ENCODE measurements at places on chromosomes 7 and 10. TPM values are rescaled to one million over a fixed set of nuclear protein-coding genes. Genes with fewer than 3 reads are reported as not detected.

GRCh38 chr10:7491949-7492659 is 81.3 kb upstream of the SFMBT2 start:
- no peak for DNase-seq

DNA sequence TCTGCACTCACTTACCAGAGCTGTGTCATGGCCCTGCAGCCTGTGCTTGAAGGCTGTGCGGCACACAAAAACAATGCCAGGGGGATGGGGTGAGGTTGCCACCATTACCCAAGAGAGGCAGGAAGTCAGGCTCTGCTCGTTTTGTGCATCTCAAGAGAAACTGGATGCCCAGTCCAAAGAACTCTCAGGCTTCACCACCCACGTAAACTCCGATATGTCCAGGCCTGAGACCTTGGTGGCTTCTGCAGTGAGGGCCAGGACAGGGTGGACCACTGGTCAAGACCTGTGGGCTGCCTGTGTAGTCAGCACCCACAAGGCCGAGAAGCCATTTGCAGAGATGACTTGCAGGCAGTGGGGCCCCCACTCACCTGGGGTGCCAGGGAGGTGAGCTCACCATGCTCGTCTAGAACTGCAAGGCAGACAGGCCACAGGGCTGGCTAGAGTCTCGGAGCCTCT is 54.7 kb upstream of the EBF3 start:
- no peak for DNase-seq

- DNase-seq, result no peak
Measured at GRCh38 chr10:77490534-77491314, 146.9 kb downstream of the KCNMA1 start.

- DNase-seq, result no peak
Measured at GRCh38 chr7:50711271-50712175, 71.2 kb downstream of the GRB10 start.

DNA sequence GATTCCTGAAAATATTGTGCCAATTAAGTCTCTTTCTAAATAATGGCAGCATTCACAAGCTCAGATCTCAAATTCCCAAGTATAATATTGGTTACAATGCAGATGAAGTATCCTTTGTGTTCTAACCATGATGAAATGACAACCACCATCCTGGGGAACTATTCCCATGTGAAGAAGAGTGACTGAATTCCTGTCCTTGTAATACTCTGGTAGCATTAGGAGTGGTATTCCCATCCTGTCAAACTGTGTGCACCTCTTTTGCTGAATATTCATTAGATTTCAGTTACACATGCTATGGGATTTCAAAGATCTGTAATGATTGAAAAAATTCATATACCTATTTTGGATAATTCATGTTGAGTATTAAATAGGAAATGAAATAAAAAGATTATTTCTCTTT is 86.1 kb upstream of the SMIM30 start:
- DNase-seq, result no peak

DNA sequence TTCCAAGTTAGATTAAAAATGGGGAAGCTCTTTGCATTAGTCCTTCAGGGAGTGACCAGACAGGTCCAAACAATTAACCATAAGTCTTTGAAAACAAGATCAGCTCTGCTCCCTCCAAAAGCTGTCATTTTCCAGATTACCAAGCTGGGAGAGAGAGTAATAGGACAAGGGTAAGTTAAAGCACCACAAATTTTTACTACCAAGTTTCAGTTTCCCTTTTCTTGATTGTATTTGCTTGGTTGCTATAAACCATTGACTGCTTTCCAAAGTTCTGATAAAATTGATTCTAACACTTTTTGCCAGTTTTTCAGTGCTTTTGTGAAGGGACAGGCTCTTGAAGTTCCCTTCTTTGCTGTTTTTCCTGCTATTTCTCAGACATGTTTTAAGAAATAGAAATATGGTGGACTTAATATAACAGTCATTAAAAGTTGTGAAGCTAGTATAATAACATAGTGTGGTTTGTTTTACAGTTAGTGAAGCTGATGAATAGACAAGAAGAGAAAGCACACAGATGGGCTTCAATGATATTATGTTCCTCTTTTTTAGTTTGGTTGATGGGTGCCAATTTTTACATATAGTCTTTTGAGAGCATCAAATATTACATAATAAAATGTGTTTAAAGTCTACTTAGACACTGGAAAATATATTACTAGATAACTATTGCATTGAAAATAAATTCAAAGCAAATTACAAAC is 40.0 kb upstream of the ZNF365 start:
- DNase-seq, result no peak

DNA sequence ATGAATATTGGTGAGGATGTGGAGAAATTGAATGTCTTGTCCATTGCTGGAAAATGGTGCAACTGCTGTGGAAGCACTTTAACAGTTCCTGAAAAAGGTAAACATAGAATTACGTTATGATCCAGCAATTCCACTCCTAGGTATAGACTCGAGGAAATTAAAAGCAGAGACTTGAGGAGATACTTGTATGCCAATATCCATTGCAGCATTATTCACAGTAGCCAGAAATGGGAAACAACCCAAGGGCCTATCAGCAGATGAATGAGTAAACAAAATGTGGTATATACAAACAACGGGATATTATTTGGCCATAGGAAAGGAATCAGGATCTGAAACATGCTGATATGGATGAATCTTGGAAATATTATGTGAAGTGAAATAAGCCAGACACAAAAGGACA is 32.5 kb upstream of the MTURN start:
- DNase-seq, result no peak

DNA sequence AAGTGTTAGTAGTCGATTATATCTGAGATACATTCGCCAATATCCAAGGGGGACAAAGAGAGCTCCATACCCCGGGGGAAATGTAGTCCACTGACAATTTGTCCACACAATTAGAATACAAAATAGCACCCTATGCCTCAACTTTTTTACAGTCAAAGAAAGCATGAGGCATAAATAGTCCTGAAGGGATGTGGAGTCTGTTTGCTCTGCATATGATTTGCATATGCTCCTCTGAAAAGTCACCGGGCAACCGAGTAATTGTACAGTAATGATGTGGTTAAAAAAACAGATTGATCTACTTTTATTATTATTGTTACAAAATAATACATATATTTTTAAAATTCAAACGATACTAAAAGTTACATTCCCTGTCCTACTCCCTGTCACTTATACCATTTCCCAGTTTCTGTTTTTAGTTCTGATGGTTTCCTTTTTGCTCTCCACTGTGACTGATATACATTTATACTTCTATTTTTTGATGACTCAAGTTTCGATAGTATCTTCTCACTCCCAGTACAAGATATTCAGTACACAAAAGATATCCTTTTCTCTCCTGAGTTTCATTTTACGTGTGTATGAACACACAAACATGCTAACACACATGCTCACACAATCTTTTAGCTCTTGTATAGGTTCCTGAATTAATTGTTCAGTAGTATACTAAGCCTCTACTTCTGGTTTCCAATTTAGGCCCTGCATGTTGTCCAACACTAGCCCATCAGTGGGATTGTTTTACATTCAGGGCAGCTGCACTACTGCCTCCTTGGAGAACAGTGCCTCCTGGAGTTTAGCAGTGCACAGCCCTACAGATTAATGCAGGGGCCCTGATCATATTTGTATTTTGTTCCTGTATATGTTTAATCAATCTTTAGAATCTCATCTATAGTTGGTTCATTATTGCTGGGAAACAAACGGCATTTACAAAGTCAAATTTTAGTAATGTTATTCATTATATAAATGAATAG is 130.9 kb downstream of the TES start:
- no peak for DNase-seq

- DNase-seq, result no peak
Measured at GRCh38 chr10:133405272-133405671, 11.3 kb downstream of the MTG1 start.

DNA sequence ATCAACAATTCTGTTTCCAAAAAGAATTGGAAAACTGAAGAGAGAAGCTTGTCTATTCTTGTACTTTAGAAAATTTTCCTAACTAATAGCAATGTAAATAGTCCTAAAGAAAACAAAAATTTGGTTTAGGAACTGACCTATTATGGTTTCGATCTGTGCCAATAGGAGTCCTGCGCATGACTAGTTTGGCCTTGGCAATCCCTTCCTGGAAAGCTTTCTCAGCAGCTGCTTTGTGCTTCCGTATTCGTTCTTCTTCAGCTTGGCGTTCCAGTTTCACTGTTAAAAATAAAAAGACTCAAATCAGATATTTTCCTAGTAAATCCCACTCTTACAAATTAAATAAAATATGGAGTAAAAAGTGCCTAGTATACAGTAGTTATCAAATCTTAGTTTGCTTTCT is 36.6 kb downstream of the FZD9 start:
- no peak for DNase-seq

DNA sequence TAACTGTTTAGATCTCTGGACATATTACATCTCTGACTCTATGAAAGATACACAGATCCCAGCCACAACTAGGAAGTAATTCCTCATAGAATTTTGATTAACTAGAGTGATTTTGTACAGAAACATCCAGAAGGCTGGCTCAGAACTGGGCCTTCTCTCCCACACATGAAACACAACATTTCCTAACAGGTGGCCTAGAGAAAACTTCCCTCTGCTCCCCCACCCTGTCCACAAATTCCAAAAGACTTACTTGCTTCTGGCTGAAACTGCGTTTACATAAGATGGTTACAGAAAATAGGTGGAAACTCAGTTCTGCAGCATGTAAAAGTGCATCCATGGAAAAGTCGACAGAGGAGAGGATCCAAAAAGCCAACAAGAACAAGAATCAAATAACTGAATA is 132.9 kb downstream of the FZD1 start:
- no peak for DNase-seq

GRCh38 chr7:44276571-44277221 is 48.7 kb downstream of the CAMK2B start:
- peak; percentile 0 for DNase-seq

GRCh38 chr7:101185258-101185839 is 5.3 kb upstream of the NAT16 start:
- no peak for DNase-seq

DNA sequence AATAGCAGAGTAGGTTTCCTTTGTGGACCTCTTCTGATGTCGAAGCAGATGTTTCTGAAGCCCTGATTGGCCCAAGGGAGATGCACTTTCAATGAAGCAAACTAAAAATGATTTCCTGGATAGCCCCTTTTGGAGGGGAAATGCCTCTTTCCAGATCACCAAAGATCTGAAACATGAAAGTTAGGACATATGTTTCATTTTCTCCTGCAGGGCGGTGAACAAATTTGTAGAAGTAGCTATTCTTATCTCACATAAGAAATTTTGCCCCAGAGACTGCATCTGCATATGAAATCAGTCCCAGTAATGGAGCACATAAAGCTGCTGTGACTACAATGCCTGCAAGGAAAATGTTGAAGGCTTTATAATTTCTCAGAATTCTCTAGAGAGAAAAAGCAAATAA is 56.0 kb downstream of the THSD7A start:
- no peak for DNase-seq

DNA sequence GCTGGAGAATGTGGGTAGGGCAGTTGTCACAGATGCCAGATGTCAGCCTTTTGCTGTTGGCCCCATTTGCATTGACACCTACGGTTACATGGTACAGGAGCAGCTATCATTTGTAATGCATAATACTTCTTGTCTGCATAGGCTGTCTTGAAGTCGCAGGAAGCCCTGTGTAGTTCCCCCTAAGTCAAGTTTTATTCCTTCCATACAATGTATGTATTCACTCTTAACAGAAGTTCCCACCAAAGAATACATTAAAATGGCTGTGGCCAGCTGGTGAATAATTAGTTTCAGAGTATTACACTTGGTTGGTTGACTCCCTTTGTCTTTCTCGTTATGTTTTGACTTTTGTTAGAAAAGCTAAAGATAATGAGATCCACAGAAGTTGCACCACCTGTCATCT is 1169.0 kb downstream of the REEP3 start:
- no peak for DNase-seq

DNA sequence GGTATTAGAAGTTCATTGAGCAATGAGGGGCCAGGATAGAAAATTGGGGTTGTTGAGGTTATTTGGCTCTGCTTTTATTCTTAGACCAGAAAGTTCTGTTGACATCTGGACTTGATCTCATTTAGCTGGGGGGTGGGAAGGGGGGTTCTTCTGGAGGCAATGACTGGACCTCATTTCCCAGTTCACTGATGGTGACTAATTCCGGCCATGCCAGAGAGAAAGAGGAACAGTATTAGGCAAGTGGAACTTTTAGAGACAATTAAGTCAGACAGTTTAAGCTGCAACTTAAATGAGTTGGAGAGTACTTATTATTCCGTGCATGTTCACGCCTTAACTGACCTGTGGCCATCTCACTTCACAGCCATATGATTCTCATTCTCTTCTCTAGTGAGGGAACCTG is 512.5 kb downstream of the REEP3 start:
- DNase-seq, result no peak

DNA sequence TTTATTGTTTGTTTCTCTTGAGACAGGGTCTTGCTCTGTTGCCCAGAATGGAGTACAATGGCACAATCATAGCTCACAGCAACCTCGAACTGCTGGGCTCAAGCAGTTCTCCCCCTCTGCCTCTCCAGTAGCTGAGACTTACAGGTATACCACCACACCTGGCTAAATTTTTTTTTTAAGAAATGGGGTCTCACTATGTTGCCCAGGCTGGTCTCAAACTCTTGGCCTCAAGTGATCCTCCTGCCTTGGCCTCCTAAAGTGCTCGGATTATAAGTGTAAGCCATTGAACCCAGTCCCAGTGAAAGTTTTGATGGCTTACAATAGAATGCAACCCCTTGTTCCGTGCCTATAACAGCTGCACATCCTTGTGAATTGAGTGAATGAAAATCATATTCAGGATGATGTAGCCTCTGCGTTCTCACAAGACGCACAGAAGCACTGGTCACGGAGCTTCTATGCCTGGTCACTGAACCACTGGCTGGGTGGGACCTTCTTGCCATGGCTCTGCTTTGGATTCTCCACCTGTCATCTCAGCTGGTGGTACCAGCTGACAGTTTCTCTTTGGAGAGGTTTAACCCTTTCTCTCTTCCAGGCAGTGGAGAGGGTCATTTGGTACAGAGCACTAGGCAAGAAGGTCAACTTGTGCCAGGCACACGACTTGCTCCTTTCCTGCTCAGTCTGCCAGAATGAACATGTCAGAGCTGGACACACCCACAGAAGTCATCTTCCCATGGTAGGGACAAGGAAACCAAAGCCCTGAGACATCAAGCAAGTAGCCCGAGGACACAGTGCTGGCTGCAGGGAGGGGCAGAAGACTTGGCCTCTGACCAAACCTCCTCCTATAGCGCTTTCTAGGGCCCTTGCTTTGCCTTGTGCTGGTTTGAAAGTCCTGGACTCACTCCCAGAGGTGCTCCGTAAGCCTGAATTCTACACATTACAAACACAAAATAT is 89.6 kb downstream of the ATXN7L1 start:
- DNase-seq, result no peak

- no peak for DNase-seq
Measured at GRCh38 chr7:1736830-1737229, 66.8 kb downstream of the ELFN1 start.

The ITPRID1 gene
- total RNA-seq, result not detected

The HECW1 gene
- total RNA-seq, result not detected

The SPDYE2B gene
- not detected for total RNA-seq

The DENND2A gene
- total RNA-seq, result not detected

The PGAM2 gene
- total RNA-seq, result 0.49 TPM

The CLDN4 gene
- total RNA-seq, result 0.72 TPM

The HOXA1 gene
- total RNA-seq, result 0.25 TPM

The BTBD16 gene
- total RNA-seq, result not detected

All from activated CD8-positive, alpha-beta T cell treated with anti-CD3 and anti-CD28 coated beads for 36 hours (primary cell).